ENCODE measurements at places on chromosomes 11 and 22.

DNA sequence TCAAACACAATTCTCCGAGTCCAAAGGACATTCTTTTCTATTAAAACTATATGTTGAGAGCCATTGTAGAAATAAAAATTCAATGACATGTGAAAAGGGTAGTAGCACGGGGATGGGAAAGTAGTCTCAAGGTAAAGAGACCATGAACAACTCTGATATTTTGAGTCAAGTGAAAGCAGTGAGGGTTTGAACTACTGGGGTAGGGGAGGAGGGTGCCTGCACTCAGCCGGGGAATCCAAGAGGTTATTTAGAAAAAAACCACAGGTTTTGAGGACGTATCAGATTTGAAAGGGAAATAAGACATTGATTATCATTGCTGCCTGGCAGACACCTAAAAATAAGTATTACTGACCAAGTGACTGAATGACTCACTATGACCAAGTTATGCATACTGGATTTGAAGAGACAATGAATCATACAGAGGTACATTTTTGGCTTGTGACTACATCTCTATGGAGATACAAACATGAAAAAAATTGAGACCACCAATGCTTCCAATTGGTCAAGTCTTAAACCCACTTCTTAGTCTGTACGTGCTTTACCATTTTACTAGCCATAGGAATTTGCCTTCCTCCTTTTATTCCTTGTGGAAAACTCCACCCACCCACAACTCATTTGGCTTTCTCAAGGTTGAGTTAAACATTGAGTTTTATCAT is 2.2 kb upstream of the OR52H1 start:
- DNase-seq = no peak

GRCh38 chr11:27204529-27204928 is 158.5 kb downstream of the CCDC34 start:
- DNase-seq = no peak

DNA sequence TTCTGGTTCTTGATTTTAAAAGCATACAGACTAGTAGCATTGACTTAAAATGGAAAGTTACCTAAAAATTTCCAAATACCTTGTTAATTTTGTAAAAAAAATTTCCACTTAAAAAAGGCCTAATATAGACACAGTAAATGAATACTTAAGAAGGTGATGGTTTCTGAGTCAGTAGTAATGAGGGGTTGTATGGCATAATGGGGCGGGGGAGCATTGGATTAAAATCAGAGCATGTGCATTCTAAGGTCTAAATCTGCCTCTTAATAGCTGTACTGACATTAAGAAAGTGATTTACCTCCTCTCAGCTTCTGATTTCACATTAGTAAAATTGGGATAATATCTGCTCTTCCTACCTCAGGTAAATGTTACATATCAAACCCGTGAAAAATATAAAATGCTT is 446.5 kb downstream of the AASDHPPT start:
- no peak for DNase-seq

- no peak for DNase-seq
These were observed 113.5 kb downstream of the MN1 start for GRCh38 chr22:27687984-27688545.

- DNase-seq = no peak
These were observed 39.0 kb upstream of the ADA2 start for GRCh38 chr22:17258015-17258787.

- DNase-seq = no peak
These were observed 300.5 kb downstream of the NTM start for GRCh38 chr11:131670876-131671275.

GRCh38 chr11:94018721-94019120 is 2.4 kb upstream of the HEPHL1 start:
- DNase-seq = no peak

- no peak for DNase-seq
These were observed 163.9 kb downstream of the CRYBB2 start for GRCh38 chr22:25383278-25383820.

DNA sequence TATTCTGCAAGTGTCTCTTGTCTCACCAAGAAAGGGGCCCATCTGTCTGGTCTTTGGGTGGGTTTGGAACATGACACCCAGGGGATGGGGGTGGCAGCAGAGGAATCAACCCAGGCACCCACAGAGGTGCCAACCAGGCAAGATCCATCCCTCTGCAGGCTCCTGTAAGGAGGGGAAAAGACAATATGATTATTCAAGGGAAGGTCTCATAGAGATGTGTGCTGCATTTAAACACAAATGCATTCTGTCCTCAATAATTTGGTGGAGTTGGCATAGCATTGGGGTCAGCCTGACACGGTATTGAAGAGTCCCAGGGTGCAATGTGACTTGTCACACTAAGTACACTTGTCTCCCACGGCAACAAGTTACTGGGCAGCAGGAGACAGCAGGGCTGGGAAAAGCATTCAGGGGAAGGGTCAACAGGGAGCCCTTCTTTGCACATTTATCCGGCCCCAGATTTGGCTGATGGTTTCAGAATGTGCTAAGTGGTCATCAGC is 33.1 kb upstream of the SPON1 start:
- DNase-seq = no peak

DNA sequence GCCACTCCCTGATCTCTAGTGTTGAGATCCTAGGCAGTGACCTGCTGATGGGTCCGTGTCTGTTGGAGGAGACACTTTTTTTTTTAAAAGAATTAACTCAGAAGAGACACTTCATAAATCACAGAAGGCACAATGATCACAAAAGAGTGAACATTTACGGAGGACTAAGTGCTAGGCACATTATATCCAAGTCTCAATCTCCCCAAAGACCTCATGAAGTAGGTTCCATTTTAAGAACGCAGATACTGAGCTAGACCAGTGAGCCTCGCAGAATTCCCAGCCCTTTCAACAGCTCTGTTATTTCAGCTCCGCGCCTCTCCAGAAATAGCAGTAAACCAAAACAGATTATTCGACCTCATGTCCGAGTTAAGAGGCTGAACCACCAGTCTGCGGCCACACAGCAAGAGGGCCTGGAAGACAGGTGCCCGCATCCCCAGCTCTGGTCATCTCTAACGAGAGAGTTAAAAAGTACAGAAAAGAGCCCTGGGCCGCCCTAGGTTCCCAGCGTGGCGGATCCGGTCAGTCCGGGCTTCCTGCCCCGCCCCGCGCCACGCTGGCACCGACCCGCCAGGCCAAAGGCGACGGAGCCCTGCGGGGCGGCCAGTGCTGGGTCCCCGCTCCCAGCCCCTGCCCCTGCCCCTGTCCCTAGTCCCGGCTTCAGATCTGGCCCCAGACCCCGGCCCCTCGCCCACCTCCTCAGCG is 612 bp downstream of the XBP1 start:
- no peak for DNase-seq

DNA sequence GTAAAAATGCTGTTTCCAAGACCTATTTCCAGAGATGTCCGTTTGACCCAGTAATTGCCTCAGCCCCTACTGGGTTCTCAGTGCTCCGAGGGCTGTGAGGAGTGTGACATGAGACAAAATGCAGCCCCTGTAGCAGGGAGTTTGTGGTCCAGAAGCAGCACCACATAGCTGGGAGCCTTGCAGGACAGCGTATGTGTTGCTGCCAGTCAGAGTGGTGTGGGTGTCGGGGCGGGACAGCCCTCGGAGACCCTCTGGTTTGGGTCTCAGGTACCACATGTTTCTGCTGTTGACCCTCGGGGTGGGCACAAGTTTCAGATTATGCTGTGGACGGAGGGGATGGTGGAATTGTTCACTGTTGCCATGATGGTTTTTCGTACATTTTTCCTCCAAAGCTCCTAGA is 17.2 kb downstream of the TBC1D22A start:
- DNase-seq = no peak

GRCh38 chr11:94132152-94132558 is 3.5 kb downstream of the PANX1 start:
- DNase-seq = no peak

- no peak for DNase-seq
These were observed 20.1 kb downstream of the OVOL1 start for GRCh38 chr11:65806979-65807378.

DNA sequence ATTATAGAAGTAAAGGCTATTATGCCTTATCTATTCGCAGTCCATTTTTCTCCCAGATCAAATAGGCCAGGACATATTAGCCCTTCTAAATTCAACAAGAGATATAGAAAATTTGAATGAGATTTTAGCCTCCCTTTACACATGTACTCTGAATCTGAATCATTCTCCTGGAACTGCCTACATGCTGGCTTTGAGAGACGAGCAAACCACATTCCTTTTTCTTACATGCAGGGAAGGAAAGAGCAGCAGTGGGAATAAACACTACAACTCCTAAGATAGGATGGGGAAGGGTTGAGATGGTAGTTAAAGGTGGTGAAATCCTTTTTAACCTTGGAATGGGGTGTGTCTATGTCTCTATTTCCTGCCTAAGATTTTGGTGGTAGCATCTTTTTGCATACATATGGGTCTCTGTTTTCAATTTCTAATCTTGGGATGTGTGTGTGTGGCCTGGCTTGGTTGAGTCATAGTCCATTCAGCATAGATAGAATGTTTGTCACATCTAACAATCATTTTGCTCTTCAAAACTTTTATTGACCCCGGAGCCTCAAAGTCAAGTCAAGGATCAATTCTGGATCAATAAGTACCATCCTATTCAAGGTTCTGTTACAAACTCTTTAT is 11.1 kb upstream of the OOSP2 start:
- no peak for DNase-seq

GRCh38 chr11:73392108-73393010 is 16.2 kb downstream of the RELT start:
- DNase-seq = no peak

- DNase-seq = no peak
These were observed 25.8 kb upstream of the KCNQ1OT1 start for GRCh38 chr11:2725368-2726300.

DNA sequence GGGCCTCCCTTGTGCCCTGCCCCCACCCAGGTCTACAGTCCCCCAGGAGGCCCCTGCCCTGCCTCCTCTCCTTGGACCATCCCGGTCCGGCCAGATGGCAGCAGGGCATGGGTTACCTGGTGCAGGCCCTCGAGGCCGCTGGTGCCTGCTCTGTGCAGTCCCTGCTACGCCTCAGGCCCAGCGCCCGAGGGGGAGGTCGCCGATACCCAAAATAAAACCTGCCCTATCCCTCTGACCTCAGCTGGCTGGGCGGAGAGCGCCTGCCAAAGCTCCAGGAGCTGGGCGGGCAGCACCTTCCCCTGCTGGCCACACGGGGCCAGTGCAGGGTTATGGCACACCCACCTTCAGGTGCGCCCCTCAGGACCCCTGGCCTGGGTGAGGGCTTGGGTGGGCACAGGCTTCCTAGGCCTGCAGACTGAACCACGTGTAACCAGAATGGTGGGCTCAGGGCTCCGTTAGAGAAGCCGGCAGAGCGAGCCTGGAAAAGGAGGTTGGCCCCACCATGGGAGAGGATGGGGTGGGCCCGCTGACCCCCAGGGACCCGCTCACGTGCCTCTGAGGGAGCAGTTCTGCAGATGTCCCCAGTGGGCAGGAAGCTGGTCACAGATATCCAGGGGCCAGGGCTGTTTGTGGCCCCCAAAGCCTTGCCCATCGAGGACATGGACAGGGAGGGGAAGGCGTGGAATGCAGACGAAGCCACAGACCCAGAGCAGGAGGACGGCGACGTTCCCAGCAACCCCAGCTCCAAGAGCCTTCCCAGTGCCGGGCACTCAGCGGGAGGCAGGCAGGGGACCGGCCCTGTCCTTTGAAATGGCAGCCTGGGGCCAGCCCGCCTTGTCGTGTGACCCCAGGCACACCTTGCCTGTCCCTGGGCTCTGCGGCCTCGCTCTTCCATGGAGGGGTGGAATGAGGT is 1.7 kb upstream of the TNNT3 start:
- no peak for DNase-seq

- DNase-seq = no peak
These were observed 44.8 kb upstream of the ISX start for GRCh38 chr22:35021161-35021560.

DNA sequence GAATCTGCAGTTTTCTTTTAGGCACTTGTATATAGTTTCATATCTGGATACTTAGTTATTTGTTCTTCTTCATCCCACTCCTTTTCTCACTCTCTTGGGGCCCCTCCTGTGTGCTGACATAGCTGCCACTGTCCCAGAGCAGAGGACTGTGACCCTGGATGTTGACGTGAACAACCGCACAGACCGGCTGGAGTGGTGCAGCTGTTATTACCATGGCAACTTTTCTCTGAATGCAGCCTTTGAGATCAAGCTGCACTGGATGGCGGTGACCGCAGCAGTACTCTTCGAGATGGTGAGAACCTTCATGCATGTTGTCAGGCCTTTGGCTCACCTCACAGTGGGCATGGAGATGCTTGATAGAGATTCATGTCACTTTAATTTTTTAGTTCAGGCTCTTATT is 50.9 kb upstream of the YWHAH start:
- no peak for DNase-seq

- DNase-seq = no peak
These were observed 39.6 kb upstream of the AMOTL1 start for GRCh38 chr11:94728541-94728940.

- no peak for DNase-seq
These were observed 25.8 kb downstream of the RSPH14 start for GRCh38 chr22:23115825-23116494.
